Breast epithelium (tissue), 4 donors: ENCODE measurements at places on chromosomes 7 and 10.

GRCh38 chr10:43606323-43607198 lies at the start of gene ZNF485:
TSS of gene ZNF485 (plus strand) at chr10:43606438. CDS start at chr10:43607051, 613 bp downstream.
- peak; percentile 61 for DNase-seq

- DNase-seq: no peak
Observed at GRCh38 chr7:156107957-156108356, 295.7 kb upstream of the SHH start.

GRCh38 chr7:116211006-116211912 lies 920 bp downstream of the TES start:
- peak; percentile 93 for DNase-seq

DNA sequence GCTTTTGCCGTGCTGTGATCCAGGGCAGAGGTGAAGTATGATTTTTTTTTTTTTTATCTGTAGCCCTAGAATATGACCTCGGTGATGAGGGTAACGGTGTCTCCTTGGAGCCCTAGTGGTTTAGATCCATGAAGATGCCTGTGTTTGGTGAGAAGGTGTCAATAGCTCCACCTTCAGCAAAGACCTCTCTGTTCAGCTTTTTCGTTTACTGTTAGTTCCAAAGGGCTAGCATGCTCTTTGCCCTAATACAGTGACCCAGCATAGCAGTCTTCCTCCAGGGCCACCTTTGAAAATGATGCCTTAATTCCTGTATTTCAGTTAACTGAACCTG lies 746 bp upstream of the MRPS16 start:
- no peak for DNase-seq
